ENCODE measurements at places on chromosomes 4 and X.

GRCh38 chrX:12867685-12868084 lies 813 bp downstream of the TLR7 start:
- DNase-seq: no peak

DNA sequence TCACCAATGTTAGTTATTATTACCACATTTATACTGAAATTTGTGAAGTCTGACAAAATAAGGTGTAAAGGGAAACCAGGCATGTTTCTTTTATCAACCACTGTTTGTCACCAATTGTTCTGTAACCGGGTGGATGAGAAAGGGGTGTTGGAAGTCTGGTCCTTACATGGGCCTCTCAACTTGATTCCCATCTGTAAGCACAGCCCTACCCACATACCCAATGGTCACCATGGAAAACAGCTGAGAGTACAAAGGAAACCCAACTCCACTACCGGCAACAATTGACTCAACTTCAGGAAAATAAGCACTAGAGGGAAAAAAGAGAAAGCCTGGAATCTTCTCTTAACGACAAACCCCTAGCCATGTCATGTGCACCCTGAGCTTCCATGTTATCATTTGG lies 70.8 kb upstream of the PTCHD1 start:
- no peak for DNase-seq

DNA sequence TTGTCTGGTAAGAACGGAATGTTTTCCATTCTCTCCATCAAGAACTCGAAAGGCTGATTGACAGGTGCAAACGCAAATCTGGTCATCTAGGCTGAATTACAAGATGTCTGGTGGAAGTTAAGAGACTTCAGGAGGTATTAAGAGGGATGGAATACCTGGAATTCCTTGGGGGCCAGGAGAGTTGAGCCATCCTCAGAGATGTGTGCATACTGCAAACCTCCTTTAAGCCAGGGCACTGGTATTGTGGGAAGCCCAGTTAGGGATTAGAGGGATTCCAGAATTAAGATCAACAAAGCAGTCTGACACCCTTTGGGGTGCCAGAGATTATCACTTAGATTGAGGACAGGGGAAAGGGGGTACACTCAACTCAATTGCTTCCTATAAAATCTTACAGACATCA lies 151.4 kb downstream of the VCX3A start:
- DNase-seq: no peak

GRCh38 chr4:72283357-72283756 lies 251.6 kb downstream of the NPFFR2 start:
- DNase-seq: no peak

DNA sequence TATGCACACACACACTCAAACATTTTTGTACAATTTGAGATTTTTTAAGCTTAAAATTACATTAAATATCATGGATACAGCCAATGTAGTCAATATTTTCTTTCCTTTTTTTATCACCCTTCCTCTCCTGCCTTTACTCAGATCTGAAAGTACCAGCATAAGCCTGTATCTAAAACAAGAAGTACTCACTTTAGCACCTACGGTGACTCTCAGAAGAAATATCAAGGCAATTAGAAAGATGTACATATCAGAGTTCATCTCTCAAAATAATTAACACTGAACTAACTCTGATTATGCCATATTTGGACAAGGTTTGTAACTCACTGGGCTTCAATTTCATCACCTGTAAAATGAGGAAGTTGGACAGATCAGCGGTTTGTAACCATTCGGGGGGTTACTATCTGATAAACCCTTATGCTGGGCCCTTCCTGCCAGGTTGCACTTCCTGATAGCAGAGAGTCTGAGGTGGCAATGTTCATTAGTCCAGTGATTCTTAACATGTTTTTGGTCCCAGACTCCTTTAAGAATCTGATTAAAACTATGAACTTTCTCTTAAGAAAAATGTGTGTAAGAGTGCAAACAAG lies 5.7 kb upstream of the GPR174 start:
- DNase-seq: no peak
